ENCODE measurements at places on chromosomes 11 and 22.

DNA sequence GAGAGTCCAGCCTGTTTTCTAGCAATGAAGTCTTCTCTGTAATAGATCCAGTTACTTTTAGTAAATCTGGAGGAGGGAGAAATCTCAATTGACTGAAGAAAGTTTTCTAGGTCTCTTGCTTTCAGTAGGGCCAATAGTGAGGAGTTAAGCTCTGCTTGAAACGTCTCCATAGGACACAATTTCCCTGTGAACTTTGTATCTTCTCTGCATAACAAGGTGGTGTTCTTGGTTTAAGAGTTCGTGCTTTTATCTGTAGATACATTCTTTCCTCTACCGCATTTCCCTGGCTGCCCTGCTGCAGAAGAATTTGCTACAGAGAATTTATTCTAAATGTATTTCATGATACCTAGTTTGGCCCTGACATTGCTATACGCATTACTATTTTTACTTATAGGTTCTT is 183.1 kb downstream of the ARHGAP42 start:
- no peak for DNase-seq

DNA sequence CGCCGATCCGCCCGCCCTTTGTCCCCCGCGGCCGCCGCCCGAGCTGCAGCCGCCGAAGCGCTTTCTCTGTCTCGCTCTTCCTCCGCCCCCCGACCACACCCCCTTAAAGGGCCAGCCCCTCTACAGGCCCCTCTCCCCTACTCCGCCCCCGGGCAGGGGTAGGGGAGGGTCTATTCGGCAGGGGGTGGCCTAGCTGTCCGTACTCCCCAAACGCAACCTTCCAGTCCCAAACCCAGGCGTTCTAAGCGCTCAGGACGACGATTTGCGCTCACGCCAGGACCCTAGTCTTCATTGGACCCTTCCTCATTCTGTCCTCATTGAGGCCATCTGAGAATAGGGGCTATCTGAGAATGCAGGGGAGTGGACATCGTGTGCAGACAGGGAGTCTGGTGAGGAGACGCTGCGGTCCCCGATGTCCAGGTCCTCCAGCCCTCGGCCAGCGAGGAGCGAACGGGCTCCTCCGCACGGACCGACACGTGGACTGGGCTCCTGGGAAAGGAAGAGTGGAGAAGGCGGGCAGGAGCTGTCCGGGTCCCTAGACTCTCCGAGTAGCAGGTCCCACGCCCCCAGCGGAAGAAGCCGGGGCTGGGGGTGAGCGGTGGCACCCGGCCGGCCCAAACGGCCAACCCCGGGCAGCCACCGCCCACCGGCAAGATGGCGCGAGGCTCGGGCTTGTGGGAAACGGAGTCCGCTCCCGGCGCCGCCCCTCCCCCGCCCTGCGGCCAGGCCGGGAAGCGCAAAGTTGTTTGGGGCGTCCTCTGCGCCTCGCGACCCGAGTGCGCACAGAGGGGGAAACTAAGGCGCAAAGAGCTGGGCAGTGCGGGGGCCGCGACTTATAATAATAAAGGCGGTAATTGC is at the start of gene PPP1R14B:
PPP1R14B (minus strand) TSS at position 73 of the 858 bp plus-strand sequence. CDS start 270 bp downstream, outside the sequence.
- peak; percentile 91 for DNase-seq

DNA sequence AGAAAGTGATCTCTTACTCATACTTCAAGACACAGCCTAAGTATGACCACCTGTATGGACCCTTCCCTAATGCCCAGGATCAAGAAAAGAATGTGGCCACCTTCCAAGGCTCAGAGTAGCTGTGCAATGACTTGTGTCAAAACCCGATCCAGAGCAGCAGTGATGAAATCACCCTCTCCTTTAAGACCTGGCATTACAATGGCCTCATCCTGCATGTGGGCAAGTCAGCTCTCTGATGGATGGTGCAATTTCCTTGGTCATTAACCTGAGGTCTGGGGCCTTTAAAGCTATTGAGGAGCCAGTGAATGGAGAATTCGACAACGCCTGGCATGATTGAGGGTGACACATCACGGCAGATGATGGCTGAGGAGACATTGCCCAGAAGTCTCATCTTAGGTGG is 9.1 kb upstream of the TUBA8 start:
- DNase-seq: no peak

GRCh38 chr11:86798988-86799387 is 1.4 kb upstream of the PRSS23 start:
- DNase-seq: no peak

DNA sequence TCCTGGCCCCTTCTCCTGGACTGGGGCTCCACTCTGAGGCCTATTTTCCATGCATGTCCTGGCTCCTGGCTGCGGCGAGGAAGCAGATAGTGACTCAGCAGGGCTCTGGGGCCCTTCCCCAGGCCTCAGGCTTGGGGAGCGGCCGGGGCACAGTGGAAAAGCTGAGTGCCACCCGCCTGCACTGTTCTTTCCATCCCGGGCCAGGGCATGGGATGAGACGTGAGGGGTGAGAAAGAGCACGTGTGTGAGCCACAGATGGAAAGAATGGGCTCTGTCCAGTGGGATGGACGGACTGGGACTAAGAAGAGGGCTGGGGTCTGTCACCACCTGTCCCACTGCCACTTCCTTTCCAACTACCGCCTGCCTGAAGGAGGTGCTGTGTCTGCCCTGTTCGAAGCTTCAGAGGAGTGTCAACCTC is 12.8 kb downstream of the SLC37A2 start:
- no peak for DNase-seq

DNA sequence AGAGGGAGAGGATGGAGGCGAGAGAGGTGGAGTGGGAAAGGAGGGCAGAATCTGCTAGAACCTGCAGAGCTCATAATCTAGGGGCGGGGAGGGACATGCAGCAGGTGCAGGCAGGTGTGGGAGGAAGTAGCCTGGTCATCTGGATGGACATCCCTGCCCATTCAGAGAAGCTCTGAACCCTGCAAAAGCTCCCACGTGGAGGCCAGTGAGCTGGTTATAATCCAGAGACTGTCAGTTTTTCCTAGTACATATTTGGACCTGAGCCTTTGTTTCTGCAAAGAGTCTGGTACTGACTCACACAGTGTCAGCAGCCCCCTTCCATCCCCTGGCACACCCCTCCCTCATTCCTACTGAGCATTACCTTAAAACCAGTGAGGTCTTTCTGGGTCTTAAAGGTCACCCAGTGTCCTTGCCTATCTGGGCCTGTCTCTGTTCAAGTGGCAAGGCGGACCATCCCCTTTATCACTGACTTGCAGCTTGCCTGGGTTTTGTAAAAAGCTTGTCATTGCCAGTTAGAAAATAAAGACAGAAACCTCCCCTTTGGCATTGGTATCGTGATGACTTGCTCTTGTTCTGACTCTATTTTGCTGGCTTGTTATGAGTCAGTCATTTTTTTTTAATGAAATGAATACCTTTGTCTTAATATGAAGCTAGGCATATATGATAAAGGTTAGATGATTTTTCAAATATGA is 26.1 kb downstream of the PTPRJ start:
- no peak for DNase-seq

GRCh38 chr11:70270877-70271648 is 573 bp downstream of the PPFIA1 start:
- DNase-seq: peak; percentile 51

DNA sequence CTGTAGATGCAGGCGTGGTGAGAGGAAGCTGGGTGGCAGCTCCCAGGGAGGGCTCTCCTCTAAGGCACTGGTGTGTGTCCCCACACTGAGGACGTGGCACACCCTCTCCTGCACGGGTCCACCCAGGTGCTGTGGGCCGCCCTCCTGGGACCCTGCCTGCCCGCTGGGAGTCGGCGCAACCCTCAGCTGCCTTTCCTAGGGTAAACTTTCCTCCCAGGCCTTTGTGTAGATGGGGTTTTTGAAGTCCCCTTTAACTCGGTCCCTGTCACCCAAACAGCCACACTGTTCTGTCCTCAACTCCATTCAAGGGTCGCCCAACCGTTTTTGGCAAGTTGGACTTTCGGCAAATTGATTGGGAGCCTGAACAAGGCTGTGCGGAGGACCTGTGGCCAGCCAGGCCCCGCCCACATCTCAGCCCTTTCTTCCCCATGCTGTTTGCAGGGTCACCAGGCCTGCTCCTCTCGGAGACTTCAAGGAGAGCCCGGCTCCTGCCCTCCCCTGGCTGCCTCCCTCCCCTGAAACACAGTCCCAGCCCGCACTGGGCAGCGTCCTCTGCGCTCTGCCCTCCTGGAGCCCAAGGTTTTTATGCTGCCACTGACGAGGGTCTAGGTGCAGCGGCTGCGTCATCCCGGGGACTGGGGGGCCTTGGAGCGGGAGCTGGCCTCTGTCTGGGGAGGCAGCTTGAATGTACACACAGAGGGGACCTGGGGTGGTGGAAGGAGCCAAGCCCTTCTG is 1126.2 kb downstream of the BRD1 start:
- no peak for DNase-seq

- DNase-seq: no peak
Measured at GRCh38 chr22:44025171-44026065, 1.3 kb downstream of the PARVB start.

- no peak for DNase-seq
Measured at GRCh38 chr11:47124675-47125074, 52.0 kb downstream of the ARFGAP2 start.

GRCh38 chr22:49937758-49938564 is 19.5 kb downstream of the CRELD2 start:
- DNase-seq: peak; percentile 73

GRCh38 chr22:48744283-48744641 is 1083.4 kb downstream of the BRD1 start:
- no peak for DNase-seq

DNA sequence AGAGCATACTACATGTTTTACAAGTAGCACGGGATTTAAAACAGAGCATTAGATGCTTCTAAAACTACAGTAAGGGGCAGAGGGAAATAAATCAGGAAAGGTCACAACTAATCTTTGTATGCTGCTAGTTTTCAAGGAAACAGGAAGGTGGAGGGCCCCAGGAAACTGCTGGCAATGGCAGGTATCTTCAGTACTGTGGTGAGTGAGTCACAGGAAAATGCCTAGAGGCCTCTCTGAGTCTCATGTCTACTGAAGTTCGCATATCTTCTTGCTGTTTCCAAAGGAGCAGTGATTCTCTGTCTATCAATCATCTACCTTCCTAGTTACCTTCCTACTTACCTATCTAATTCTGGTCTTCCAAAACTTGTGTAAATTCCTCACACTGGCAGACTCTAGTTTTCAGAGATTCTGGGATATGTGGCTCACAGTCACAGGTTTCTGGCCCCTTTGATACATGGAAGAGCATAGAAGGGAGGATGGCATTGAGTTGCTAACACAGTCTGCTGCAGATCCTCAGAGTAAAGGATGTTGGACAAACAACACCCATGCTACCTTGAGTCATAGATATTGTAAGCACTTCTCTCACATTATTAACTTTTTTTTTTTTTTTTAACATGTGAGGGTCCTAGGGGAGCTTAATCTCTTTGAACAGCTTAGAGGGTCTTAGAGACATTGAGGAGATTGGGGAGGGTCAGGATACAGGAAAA is 58.8 kb upstream of the SYN3 start:
- DNase-seq: no peak

GRCh38 chr11:720642-721246 is 14.7 kb downstream of the EPS8L2 start:
- no peak for DNase-seq
